Activated T-cell treated with anti-CD3 and anti-CD28 coated beads, Interleukin-2, amount 50 U/mL, for 1 hour (primary cell): ENCODE measurements at places on chromosomes 12 and 14.

DNA sequence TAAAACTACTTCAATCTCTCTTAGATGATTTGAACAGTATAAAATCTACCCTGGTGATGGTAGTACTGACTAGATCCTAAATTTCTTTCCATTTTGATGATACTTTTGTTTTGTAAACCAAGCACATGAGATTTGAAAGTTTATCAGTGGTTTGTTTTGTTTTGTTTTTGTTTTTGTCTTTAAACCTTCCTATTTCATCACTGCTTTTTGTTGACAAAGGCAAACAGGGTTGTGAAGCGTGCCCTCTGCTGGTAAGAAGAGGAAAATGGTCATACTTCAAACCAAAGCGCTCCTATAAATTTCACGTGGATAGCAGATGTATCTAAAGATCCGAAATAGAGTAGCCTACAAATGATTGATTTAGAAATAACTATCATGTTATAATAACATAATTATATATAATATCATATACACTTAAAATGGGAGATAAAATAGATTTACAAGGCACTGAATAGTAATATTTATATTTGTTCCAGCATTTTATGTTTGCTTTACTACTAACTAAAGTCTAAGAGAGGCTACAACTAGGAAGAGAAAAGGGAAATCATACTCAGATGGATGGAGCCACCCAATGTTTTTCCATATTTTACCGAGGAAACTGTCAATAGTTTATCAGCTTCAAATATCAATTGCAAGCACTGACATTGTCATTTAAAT, 254.0 kb upstream of the USP15 start:
- DNase-seq, result no peak

DNA sequence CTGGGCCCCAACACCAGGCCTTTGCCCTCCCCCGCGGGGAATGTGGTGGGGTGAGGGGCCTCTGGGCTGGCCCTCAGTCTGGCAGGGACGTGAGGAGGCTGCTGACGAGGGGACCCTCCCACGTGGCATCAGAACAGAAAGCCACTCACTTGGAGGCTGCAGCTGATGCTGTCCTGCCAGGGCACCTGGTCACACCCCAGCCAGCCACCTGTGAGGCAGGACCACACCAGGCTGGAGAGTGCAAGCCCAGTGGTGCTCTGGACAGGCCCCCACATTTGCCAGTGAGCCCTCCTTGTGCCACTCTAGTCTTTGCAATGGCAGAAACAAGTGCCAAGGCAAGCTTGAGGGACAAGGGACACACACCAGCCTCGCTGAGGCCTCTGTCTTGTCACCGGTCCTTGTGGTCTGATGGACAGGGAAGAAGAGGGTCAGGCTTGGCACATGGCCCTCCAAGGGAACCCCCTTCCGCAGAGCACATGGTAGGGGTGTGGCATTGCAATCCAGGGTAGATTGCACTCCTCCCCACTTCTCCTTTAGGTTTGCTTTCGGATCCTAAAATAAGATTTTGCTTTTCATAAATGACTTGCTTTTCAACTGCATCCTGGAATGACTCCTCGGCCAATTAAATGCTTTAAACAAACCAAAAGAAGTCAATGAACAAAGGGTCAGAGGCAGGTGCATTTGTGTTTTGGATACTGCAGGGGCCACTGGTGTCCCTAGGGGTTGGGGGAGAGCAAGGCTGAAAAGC, 53.7 kb downstream of the CCDC88C start:
- DNase-seq, result no peak

- no peak for DNase-seq
Measured at GRCh38 chr14:32802295-32802694, 136.4 kb upstream of the NPAS3 start.

- DNase-seq, result no peak
Measured at GRCh38 chr12:52148464-52149181, 43.2 kb downstream of the KRT80 start.

- DNase-seq, result no peak
Measured at GRCh38 chr12:20716985-20717384, 21.9 kb downstream of the SLCO1C1 start.

GRCh38 chr12:25830456-25830855, 128.0 kb upstream of the RASSF8 start:
- DNase-seq, result no peak

DNA sequence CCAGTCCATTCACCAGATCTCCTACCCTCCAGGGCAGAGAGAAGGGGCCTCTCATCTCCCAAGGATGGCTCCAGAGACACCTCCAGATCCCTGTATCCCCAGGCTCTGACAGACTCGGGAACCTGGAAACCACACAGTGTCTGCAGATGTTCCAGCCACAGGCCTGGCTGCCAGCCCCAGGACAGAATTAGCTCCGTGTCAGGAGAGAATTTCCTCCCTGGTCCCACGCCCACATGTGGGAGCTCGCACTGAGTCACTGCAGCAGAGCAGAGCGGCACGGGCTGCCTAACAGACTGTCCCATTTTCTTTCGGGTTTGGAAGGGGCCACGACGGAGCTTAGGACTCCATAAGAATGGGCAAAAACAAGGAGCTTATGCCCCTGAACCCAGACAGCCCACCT, 33.6 kb downstream of the CMKLR1 start:
- no peak for DNase-seq

GRCh38 chr12:43937947-43938346, 102.1 kb downstream of the TMEM117 start:
- no peak for DNase-seq

DNA sequence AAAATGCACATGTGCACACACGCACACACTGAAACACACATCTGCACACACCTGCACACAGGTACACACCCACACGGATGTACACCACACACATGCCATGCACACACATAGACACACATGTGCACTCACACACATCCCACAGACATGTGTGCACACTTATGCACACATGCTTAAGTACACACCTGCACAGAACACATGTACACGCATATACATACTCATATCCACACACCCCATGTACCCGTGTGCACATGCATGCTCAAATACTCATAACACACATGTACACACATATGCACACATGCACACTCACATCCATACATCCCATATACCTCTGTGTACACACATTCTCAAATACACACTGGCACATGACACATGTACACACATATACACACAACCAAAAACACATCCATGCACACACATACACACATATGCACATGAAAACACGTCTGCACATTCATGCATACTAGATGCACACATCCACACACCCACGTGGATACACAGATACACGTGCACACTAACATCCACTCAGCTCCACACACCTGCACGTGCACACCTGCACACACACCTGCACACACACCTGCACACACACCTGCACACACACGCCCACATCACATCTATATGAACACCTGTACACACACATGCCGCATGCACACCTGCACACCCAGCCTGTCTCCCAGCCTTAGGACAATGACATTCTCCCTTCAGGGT, 336.7 kb downstream of the ADGRD1 start:
- no peak for DNase-seq

GRCh38 chr12:93738199-93739058, 61.3 kb downstream of the CRADD start:
- no peak for DNase-seq

DNA sequence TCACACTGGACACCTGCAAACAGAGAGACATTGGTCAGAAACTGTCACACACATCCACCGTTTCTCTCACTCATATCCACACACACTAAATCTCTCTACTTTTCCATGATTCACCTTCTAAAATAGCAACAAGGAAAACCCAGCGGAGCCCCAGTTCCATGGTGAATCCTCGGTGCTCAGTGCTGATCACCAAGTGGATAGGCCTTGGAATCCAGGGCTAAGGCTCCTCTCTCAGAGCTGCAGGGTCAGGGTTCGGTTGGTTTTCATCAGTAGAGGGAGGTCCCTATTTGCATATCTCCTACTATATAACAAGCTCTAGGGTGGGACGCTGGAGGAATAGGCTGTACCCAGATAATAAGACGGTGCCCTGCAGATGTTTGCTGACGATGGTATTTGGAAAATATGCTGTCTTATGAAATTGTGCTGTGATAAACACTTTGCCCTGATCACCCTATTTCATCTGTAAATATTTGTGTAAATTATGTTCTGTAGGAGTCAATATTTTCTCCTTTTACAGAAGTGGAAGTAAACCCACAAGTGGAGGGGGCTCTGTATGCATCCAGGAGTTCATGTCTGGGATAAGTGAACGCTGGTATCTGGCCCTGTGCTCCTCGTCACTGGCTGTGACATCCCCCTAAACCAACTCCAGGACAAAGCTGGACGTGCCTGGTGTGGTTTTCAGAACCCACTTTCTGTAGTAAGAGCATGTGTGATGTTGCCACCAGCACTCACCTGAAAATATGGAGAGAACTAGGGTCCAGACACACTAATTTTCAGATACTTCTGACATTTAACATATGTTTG, 709.2 kb downstream of the TMEM121 start:
- DNase-seq, result no peak

- no peak for DNase-seq
Measured at GRCh38 chr14:70602254-70602653, 1.8 kb upstream of the MED6 start.

- DNase-seq, result no peak
Measured at GRCh38 chr14:31582286-31582691, 21.1 kb downstream of the NUBPL start.

DNA sequence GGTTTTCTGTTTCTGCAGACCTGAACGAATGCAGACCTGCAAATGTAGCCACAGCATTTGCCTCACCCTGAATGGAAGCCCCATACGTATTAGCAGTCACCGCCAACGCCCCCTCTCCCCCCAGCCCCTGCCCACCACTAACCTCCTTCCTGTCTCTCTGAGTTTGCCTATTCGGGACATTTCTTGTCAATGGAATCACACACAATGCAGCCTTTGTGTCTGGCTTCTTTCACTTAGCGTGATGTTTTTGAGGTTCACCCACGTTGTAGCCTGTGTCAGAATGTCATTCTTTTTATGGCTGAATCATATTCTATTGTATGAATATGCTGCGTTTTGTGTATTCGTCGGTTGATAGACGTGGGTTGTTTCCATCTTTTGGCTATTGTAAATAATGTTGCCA, 178.6 kb downstream of the AACS start:
- DNase-seq, result no peak

DNA sequence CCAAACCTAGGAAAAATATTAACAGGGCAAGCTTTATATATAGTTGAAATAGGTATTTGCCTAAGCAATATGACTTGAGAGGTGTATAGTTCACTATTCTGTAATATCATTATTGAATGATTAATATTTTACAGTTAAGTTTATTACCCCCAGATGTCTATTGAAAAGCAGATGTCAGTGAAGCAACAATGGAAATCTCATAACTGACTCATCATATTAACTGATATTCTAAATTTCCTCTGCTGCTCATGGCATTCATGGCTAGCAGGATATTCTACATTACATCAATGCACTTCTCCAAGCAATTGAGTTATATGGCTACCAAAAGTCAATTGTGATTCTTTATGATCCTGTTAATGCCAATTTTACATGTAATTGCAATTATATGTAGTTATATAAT, 9.7 kb upstream of the MAGOHB start:
- no peak for DNase-seq

GRCh38 chr14:24398653-24399446, at the start of gene NYNRIN:
NYNRIN (plus strand) TSS chr14:24399003; CDS start chr14:24399247, 244 bp downstream.
- peak; percentile 40 for DNase-seq

DNA sequence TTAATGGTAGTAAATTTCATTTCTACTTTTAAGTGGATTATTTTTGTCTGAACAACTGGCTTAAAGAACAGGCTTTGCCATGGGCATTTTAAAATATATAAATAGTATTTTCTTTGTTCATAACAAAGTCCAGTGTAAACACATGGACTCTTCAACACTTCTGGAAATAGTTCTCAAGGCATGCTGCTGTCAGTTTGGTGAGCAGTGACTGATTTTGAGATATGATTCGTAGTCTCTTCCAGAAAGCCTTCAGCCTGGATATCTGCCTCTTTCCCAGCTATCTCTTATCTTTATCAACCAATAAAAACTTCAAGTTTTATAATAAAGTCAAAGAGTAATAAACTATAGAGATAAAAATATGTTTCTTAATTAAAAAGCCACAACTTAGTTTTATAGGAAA, 110.7 kb downstream of the NAV3 start:
- DNase-seq, result no peak

GRCh38 chr14:71317385-71318096, 410.3 kb downstream of the PCNX1 start:
- no peak for DNase-seq

GRCh38 chr14:75338398-75338797, 59.8 kb downstream of the FOS start:
- DNase-seq, result no peak

DNA sequence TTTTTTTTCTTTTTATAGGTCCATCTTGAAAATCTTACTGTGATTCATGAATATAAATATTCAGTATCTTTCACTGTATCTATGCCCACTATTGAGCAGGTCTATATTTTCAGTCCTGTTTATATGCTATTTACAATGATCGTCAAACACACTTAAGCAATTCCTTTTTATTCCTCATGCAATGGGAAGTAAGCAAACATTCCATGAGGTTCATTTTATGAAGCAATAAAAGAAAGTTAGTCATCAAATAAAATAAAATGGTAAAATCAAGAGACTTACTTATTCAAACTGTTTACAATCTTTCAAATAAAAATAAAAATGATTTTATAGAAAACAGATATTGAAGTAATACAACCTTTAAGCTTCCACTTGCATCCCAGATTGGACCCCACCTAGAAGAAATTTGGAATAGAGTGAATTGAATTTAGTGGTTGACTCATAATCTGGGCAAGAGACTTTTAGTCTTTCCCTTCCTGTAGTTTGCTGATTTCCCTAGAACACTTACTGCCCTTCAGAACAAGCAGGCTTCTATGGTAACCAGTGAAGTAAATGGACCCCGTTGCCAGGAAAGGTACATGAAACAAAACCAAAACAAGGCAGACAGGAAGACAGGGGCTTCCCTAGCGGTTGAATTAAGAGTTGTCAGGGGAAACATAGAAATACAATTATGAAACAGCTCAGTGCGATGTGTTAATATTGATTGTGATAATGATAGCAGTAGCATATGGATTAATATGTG, 241.0 kb upstream of the ATP2B1 start:
- DNase-seq, result no peak

DNA sequence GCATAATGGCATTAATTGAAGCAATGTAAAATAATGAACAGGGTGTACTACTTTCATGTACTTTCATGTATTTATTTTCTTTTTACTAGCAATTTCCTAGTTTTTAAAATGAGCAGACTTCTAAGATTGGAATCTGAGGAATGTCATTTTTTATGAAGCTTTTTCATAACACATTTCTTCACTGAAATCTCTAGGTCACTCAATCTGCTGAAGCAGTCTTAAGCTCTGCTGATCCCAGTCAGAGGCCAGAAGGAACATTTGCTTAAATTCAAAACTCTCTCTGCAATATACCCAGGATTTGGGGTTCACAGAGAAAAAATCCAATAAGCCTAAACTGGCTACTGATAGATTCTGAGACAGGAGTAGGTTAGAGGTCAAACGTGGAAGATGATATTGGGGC, 73.6 kb upstream of the CNTN1 start:
- DNase-seq, result no peak

- no peak for DNase-seq
Measured at GRCh38 chr12:49287876-49288275, 7.1 kb upstream of the PRPH start.
